ENCODE measurements at places on chromosomes 2 and 18.

- DNase-seq, result no peak
Observed at GRCh38 chr2:9174771-9175437, 31.7 kb upstream of the ASAP2 start.

DNA sequence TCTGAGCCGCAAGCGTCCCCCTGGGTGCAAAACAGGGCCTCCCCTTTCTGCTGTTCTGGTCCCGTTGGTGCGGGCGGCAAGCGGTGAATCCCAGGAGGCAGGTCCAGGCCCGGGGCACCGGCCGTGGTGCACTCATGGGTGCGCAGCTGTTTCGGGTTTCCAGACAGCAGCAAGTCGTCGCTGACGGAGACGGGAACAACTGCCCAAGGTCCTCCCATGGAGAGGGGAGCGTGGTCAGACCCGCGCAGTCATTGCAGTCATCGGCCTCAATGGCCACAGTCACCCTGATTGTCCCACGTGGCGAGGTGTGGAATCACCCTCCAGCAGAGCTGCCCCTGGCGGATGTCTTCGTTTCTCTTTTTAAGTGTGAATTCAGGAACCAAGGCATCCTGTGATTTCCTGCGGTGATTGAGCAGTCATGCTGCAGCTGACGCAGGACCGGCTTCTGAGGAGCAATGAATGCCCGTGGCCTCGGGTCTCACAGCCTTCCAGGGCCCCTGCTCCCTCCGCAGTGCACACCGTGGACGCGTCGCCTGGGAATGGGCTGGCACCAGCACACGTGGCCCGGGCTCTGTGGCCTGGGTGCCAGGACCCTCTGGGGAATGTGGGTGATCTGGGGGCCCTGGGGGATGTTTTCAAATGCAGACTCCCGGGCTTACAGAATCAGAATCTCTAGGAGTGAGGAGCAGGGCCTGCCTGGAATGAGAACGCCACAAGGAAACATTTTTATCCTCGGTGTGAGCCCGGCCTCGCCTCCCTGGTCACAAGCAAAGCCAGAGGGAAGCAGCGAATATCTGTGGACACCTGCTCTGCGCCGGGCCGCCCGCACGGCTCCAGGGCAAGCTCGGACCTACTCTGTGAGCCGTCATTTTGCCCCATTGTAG lies 244.2 kb upstream of the SALL3 start:
- no peak for DNase-seq

DNA sequence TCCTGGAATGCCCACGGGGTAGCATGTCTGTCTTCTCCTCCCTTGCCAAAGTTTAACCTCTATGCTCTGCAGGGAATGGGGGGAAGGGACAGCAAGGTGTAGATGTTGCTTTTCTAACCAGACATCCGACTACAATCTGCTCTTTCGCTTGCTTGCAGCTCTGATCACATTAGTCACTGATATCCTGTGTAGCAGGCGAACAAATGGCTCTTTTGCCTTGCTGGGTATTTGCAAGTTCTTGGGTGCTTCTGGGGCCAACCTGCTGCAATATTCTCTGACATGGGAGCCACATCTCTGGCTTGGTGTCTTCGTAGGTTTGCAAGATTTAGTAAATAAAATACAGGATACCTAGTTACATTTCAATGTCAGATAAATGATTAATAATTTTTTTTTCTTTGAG lies 190.0 kb downstream of the ASB1 start:
- no peak for DNase-seq

DNA sequence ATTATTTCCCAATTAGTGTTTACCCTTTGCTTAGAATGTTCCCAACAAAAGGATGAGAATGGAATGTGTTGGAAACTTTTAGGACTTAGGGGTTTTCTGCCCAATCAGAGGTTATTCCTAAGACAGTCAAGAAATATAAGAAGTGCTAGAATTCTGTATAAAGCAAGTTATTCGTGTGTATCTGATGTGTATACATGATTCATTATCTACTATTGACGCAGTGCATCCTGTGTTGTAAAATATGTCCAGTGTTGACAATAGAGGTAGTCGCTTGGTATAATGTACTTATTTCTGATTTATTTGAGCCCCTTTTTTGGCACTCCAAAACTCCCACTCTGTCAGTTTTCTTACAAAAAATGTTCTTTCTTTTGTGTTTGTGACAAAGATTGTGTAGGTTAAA lies 881 bp downstream of the PIKFYVE start:
- peak; percentile 11 for DNase-seq

DNA sequence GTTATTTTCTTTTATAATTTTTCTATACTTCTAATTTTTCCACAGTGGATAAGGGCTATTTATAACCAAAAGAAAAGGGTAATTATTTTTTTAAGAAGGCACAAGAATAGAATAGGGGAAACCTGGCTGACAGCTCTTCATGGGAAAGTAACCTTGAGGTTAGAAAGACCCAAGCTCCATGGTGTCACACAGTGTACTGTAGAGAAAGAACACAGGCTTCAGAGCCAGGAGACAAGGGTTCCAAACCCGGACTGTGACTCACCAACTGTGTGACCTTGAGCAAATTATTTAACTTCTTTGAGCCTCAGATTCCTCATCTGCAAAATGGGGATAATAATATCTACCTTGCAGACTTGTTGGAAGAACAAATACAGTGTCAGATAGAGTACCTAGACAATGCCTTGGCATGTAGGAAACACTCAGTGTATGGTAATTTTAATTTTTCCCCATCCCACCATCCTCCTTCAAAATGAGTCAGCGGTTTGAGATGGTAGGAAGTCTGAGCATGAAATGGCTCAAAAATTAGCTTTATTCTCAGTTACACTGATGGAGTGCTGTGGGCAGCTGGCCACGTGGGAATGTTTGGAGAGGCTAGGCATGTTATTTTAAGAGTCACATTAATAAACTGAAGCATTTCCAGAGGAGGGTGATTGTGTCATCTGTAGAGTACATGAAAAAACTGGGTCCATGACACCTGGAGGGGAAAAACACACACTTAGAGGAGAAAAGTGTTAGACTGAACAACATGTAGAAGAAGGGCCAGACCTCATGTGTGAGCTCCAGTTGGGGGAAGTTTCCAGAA lies 36.7 kb downstream of the TMEM37 start:
- DNase-seq, result no peak

DNA sequence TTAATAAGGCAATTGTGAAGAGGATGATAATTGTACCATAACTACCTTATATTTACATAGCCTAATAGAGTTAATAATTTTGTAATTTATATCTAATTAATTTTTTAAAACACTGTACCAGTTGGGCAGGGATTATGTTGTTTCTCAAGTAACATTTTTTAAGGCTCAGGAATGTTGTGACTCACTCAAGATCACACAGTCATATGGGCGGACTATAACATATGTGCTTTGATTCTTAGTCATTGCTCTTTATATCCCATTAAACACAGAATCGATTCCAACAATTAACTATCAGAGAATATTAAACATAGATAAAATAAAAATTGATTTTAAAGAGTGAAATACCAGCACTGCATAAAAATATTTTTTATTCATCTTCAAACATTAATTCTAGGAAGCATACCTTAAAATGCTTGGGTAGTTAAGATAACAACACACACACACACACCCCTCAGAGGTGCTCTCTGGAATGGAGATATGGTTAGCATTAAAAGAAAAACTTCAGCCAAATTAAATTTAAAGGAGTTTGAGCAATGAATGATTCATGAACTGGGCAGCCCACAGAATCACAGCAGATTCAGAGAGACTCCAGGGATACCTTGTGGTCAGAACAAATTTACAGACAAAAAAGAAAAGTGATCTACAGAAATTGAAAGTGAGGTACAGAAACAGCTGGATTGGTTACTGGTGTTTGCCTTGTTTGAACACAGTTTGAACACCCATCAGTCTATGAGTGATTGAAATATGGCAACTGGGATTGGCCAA lies 869.4 kb upstream of the ID2 start:
- no peak for DNase-seq

- no peak for DNase-seq
Observed at GRCh38 chr2:101693991-101694588, 3.4 kb upstream of the MAP4K4 start.

GRCh38 chr2:236608710-236609109 lies 39.1 kb downstream of the ACKR3 start:
- no peak for DNase-seq

- DNase-seq, result no peak
Observed at GRCh38 chr2:105779394-105779793, 34.7 kb downstream of the NCK2 start.

- peak; percentile 56 for DNase-seq
Observed at GRCh38 chr2:151947813-151948165, 119.6 kb upstream of the ARL5A start.

DNA sequence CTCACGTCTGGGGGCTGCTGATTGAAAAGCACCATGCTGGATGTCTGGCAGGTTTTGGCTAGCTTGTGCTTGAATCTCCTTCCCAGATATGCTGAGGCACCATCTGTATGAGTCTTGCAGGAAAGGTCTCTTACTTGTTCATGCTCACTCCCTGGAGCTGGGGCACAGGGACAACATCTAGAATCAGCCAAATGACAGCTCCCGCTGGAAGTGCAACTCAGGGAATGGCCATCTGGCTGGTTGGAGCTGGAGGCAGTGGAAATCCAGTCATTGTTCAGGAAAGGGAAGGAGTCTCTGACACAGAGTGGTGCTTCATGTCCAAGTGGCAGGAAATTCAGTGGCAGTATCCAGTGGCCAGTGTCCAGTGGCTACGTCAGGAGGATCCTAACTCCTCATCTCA lies 9.7 kb downstream of the CCDC68 start:
- no peak for DNase-seq

DNA sequence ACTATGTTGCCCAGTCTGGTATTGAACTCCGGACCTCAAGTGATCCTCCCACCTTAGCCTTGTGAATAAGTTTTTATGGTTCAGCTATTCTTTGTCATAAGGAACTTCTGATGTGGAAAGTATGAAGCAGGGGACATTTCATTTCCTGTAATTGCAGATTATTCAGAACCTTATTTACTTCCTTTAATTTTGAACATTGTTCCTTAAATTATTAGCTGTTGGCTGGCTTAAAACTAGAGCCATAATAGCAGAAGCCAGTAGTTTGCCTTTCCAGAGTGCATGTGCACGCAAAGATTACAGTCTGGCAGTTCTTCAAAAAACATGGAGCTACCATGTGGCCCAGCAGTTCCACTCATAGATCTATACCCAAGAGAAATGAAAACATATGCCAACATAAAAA lies 53.1 kb downstream of the PMS1 start:
- no peak for DNase-seq

DNA sequence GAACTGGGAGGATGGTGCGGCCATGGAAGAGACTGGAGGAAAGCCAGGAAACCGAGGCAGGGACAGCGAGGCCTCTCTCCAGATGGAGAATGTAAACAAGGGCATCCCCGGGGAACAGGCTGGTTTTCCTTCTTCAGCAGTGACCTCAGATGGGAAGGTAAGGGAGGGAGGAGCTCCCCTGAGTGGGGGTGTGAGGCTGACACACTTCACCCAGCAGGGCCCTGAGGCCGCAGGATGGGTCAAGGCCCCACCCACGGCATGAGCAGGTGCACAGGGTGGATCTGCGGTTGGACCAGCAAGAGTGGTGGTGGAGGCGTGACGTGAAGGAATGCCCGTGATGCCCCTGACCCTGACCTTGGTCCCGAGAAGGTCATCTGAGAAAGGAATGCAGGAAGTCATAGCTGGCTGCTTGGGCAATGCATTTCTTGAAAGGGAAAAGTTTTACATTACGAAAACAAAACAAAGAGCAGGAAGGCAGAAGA lies 48.1 kb downstream of the ADCY3 start:
- no peak for DNase-seq

DNA sequence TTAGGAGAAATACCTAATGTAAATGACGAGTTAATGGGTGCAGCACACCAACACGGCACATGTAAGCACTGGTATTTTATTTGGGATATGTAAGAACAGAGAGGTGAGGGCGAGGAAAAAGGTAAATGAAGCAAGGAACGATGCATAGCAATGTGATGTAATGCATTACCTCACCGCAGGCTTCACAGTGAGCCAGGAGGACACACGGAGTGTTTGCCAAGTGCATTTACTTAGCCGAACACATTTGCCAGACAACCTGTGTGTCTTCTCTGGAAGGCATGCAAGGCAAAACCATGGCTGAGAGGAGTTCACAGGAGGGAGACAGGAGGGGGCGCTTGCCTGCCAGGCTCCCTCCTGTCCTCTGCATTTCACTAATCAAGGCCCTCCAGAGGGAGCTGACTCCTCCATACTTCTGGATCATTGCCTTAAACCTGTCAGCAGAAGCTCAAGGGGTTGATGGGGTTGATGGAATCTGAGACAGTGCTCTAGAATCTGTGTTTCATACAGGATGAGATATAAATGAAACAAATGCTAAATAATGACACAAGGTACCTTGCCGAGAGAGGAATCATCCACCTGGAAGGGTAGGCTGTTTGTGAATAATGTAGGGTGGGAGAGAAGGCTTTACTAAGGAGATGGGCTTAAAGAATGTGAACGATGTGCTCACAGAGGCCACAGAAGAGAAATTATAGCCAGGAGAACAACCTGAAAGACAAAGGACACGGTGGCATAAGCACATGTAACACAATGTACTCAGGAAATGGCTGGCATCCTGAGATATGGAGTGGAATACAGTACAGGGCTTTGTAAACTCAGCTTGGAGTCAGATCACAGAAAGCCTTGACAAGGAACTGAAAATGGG lies 9.1 kb upstream of the TPRKB start:
- no peak for DNase-seq

GRCh38 chr18:45255197-45255890 lies 359.9 kb upstream of the SLC14A2 start:
- no peak for DNase-seq

- no peak for DNase-seq
Observed at GRCh38 chr18:644395-645004, 13.0 kb upstream of the TYMS start.

GRCh38 chr2:145060876-145061275 lies 541.0 kb upstream of the ZEB2 start:
- DNase-seq, result no peak

GRCh38 chr18:31649978-31650719 lies 34.2 kb downstream of the B4GALT6 start:
- no peak for DNase-seq

DNA sequence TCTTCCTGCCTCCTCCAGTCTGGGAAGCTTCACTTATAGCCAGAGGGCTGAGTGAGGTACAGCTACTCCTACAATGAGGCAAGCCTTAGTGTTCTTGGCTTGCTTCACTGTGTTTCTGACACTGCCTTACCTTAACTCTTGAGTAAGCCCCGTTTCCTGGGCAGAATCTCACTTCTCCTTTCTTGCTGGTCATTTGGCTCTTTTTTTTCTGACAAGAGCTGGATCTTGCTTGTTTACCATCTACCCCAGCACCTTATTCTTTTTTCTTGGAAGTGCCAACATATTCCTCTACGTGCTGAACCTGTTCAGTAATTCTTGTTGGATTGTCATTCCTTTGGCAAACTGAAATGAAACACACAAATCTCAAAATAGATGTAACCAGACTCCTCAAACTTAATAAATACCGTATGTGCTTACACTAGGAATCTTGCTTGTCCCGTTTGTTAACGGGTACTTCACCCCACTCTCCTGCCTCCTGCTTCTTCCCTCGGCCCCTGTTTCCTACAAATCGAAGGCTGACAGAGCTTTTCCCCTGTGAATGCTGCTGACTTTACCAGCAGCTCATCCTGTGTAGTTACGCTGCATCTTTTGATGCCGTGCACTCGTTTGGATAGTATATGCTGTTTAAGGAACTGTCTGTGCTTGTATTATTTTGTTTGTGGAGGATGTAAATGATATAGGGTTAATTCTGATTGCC lies 132.2 kb downstream of the FMNL2 start:
- DNase-seq, result no peak

GRCh38 chr2:27155069-27155520 lies 6.3 kb downstream of the TCF23 start:
- no peak for DNase-seq

GRCh38 chr2:121088251-121089165 lies 196.5 kb downstream of the TFCP2L1 start:
- DNase-seq, result no peak

- DNase-seq, result peak; percentile 18
Observed at GRCh38 chr2:41400088-41400665, 647.6 kb upstream of the PKDCC start.

GRCh38 chr18:75076286-75076685 lies 132.7 kb downstream of the PTGR3 start:
- DNase-seq, result no peak

All from hematopoietic multipotent progenitor cell treated with erythropoietin and hydrocortisone succinate and interleukin-3 and kit ligand, for 8 days (in vitro differentiated cells).